NCI-H1092 treated with DMSO at 0.1 percent for 48 hours (cell line): ENCODE measurements at places on chromosomes 7 and 10.
A peak's percentile ranks its signal among the peaks of the same experiment; 100 is the strongest.

- DNase-seq: no peak
Observed at GRCh38 chr7:43834463-43835251, 34.7 kb downstream of the MRPS24 start.

DNA sequence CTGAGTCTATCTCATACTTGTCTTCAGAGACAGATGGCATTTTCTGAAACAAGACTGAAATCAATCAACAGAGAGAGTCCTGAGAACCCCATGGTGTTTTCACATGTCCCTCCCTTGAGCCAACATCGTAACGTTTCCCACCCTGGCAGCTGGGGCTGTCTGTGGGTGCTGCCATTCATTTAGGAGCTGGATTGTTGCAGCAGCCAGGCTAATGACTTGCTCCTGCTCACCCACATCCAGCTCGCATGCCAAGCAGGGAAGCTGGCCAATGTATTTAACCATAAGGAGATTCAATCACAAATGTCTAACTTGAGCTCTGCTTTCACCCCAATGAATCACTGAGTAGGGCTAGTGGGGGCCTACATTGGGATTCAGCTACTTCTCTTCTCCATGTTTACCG lies 146.1 kb downstream of the ADRA2A start:
- no peak for DNase-seq

GRCh38 chr7:37452346-37452745 lies 3.7 kb upstream of the ELMO1 start:
- no peak for DNase-seq

DNA sequence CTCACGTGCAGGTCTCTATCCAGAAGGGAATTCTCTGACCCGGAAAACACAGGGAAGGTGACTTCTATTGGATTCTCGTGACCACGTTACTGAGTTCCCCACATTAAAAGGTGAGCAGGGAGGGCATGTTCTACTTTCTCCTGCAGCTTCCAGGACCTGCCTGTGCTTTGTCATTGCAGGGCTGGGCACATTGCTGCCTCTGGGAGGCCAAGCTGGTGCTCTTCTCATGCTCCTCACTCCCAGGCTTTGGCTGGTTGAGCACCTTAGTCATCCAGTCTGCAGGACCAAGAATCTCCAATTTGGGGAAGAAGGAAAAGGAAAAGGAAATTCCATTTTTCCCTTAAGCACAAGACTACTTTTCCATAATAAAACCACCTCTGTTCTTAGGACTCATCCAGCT lies 86.5 kb upstream of the TMEM72 start:
- DNase-seq: no peak

DNA sequence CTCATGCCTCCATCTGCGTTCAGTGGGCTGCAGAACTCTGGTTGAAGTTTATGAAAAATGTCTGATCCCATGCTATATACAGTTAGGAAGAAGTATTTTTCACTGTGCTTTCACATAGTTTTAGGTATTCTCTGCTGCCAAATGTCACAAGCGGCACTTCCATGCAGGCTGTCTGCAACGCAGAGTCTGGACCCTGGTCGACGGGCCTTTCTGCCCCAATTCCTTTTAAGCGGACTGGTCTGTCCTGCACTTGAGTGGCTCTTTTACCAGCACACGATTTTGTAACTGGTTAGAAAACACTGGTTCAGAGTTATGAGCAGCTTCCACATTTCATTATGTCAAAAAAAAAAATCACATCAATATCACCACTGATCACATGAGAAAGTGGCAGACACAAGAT lies 143.0 kb downstream of the DIP2C start:
- DNase-seq: no peak

GRCh38 chr10:62230344-62231121 lies 38.1 kb downstream of the RTKN2 start:
- DNase-seq: no peak

- no peak for DNase-seq
Observed at GRCh38 chr7:82530361-82530760, 86.8 kb upstream of the CACNA2D1 start.

DNA sequence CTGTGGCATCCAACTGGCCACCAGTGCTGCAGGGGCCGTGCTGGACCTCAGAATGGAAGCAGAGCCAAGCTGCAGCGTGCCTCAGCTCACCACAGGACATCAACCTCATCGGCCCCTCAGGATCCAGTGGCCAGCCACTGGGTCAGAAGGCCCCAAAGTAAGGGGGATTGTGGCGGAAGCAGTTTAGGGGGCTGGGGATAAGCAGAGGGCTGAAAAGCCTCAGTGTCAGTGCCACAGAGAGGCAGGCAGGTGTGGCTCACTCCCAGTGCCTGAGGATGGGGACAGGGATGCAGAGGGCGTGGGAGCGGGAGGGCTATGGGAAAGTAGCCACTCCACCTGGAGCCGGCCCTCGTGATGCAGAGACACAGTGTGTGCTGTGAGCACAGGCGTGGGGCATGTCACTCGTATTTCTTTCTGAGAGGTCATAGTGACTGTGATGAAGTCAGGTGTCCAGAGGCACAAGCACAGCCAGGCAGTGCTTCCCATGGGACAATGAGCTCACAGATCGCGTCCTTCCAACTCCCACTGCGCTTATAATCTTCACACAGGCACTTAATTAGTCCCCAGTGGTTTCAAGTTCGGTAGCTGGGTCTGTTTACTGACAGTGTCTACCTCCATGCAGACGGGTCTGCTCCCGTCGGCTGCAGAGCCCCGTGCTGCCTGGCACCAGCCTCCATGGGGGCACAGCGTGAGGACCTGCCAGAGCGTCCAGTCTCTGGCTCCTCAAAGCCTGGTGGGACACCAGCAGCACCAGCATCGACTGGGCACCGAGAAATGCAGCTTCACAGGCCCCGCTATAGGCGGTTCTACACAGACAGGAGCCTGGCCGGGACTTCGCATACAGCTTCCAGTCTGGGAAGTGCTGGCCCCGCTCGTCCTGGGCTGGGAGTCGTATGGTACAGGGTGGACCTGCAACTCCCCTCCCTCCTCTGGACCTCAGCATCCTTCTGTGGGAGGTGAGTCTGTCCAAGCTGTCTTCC lies 42.9 kb upstream of the CNPY1 start:
- DNase-seq: peak; percentile 38

- DNase-seq: no peak
Observed at GRCh38 chr7:25946181-25946580, 205.8 kb upstream of the NFE2L3 start.

DNA sequence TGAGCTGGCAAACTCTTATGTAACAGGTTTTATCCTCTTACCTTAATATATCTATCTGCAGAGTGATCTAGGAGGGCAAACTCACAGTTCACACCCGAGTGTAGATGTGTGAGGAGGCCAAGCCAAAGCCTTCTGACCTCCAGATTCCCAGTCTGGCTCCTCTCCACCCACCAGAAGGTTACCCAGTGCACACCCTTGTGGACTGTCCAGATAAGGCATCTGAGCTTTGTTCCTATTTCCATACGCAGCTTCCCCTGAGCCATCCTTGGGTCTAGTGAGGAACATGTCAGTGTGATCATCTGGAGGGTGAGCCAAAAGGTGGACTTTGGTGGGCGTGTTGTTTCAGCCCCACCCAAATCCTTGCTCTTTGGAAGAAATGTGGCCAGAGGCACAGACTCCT lies 203.0 kb upstream of the MEOX2 start:
- DNase-seq: peak; percentile 11

GRCh38 chr7:28920424-28920823 lies 37.7 kb downstream of the TRIL start:
- DNase-seq: no peak

DNA sequence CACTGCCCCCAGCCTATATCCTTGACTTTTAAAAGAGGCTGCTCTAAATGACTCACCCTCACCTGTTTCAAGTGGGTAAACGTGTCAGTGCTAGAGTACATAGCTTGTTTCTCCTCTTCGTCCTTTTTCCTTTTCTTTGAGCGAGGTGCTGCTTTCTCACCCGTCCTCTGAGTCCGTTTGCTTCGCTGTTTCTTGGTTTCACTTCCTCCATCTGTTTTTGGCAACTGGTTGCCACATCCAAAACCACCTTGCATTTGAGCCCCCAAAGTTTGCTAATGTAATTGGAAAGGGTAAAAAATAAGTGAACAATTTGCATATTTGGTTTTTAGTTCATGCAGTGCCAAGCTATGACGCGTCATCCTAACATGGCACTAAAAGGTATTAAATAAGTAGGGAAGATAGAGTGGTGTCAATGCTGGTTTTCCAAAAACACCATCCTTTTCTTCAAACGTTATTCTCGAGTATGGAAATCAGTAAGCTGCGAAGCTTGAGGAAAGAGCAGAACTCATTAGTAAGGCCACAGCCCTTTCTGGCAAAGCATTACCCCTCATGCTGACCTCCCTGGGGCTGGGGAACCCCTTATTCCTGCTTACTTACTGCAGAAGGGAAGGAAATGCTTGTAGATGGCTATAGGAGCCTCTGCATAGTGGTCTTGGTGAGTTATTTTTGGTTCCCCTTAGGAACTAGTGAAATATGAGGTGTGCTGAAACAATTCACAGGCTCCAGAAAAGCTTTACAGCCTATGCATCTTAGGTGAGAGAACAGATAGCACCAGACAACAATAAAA lies 133.5 kb downstream of the GALNT11 start:
- no peak for DNase-seq

- no peak for DNase-seq
Observed at GRCh38 chr10:128052696-128053095, 73.5 kb downstream of the MKI67 start.

DNA sequence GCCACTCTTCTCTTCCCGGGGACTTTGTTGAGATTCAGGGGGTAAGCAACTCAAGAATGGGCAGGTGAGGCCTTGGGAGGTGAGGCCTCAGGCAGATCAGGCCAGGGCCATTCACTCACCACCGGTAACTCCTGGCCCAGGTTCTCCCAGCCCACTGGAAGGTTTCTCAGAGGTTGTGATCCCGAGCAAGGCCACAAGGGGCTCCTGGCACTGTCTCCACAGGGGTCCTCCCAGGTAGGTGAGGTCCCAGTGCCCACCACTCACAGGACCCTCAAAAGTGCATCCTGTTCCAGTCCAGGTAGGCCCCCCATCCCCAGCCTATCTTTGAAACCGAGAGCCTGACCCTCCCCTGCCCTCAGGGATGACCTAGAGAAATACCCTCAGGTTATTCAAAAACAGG lies 236.1 kb downstream of the BUB3 start:
- DNase-seq: no peak

GRCh38 chr7:131504157-131504899 lies 52.1 kb downstream of the PODXL start:
- no peak for DNase-seq

GRCh38 chr10:130713135-130713534 lies 576.9 kb downstream of the GLRX3 start:
- no peak for DNase-seq

GRCh38 chr7:55912748-55913158 lies 25.5 kb downstream of the ZNF713 start:
- no peak for DNase-seq
